ENCODE measurements at places on chromosomes 3 and 15.
A peak's percentile ranks its signal among the peaks of the same experiment; 100 is the strongest.

- DNase-seq, result peak; percentile 69
These were observed 19.5 kb downstream of the MESD start for GRCh38 chr15:80970018-80970657.

DNA sequence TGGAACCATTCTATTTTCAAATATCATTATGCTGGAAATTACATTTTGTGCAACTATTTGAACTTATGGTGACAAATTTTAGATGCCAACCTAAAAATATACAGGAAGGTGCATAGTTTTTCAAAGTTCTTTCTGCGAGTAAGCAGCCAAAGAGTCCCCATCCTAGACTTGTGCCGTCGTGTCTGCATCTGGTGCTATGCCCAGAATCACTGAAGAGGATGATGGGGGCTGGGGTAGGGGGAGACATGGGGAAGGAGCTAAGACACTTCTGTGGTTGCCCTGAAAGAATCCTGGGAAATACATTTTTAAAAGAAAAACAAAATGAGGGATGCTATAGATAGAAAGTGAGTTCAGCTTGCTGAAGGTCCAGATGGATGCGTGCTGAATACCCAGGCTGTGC, 21.2 kb upstream of the FAM81A start:
- DNase-seq, result no peak

DNA sequence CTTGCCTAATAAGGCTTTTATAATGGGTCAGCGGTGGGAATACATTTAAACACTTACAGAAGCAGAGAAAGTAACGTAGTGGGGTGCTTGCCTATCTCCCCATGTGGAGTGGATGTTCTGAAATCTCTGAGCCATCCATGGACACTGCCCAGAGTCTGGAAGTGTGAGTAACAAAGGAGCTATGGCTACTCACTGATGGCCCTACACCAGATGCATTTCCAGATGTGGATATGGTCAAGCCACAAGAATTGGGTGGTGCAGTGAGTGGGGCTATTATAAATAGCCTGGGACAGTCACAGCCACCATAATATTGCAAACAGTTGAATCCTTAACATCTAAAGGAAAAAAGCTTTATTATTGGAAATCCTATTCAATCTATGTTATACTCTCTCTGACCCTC, 96.6 kb downstream of the CGNL1 start:
- DNase-seq, result no peak

DNA sequence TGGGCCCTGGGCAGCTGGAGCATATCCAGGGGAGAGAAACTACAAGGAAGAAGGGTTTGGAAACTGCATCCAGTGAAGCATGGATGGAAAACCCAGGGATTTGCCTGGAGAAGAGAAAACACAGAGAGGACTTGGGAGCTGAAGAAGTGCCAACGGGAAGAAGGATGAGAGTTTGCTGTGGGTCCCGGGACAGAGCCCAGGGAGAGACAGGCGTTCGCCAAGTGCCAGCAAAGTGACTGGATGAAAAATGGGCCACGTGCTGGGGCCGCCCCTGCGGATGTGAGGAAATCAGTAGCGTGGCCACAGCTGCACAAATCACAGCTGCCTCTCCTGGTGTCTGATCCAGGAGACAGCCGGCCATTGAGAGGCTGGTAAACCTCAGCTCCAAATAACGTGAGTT, 70.4 kb downstream of the HES1 start:
- DNase-seq, result no peak

GRCh38 chr3:11211531-11212298, 57.4 kb downstream of the HRH1 start:
- DNase-seq, result no peak

- no peak for DNase-seq
These were observed 140.1 kb downstream of the OCA2 start for GRCh38 chr15:27958911-27959578.

Data from midbrain (tissue), 1 donor.